ENCODE measurements at places on chromosomes 7 and 10.

- no peak for DNase-seq
Measured at GRCh38 chr7:95636140-95636940, 40.0 kb upstream of the PDK4 start.

DNA sequence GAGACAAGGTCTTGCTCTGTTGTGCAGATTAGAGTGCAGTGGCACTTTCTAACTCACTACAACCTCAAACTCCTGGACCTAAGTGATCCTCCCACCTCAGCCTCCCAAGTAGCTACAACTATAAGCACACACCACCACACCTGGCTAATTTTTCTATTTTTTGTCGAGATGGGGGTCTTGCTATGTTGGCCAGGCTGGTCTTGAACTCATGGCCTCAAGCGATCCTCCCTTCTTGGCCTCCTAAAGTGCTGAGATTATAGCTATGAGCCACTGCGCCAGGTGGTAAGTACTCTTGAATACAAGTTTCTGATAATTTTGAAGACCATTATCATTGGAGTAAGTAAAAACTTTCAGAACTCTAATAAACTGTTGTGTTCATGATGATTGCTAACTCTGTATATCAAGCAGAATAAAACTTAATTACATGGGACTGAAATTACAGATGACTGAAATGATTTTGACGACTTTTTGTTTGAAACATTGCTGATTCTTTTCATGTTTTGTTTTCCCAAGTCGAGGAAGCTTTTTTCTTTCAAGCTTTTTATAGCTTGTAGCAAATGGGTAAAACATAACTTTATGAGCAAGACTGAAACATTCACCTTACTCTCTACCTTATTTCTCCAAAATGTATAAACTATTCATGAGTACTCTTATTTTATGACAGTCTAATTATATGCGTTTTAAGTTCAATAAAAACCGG is 14.6 kb downstream of the LARP4B start:
- no peak for DNase-seq

GRCh38 chr7:55140941-55141278 is 122.1 kb downstream of the EGFR start:
- DNase-seq = no peak

- DNase-seq = no peak
Measured at GRCh38 chr7:96547371-96547811, 162.3 kb downstream of the SEM1 start.

DNA sequence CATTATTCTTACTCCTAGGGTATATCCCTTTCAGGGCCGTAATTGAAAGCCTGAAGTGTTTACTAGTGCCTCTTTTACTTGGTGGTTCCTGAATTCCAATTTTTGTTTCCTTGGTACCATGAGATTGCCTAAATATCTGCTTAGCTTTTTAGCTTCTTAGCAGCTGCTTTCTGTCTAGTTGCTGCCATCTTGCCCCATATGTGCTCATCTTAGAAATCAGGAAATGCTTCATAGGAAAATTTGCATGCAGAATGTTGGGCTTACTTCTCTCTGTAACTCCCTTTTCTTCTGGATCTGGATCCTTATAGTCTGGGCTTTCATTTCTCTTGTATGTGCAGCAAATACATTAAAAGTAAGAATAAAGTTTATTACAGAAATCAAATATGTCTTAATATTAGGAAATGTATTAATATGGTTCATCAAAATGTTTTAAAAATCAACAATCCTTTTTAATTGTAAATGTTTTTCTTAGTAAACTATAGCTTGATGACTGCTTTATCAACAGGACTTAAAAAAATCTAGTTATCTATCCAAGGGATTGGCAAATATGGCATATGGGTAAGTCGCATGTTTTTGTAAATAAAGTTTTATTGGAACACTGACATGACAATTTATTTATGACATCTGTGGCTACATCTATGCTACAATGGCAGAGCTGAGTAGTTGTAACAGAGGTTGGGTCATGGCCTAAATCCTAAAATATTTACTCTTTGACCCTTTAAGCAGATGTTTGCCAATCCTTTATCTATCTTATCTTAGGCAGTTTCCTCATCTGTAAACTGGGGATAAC is 73.5 kb upstream of the CDK6 start:
- DNase-seq = no peak
